ENCODE measurements at places on chromosomes 12 and 14.

DNA sequence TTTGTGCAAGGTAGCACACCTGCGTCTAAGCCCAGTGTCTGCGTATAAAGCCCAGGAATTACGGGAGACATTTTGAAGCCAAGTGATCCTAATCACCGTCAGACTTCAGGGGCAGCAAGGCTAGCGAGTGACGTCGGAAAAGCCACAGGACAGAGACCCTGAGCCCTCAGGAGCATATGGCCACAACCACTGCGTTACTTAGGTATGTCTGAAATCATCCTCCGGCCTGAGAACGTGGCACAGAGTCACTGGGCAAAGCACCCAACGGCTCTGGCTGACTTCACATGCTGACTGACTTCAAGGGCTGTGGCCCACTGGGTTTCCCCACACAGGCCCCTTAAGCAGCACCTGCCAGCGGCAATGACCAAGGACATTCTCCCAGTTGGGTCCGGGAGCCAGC lies 71.5 kb downstream of the RIMBP2 start:
- ATAC-seq: no peak

- ATAC-seq: peak; percentile 95
These were observed 32.8 kb downstream of the ARID4A start for GRCh38 chr14:58331111-58331510.

- no peak for ATAC-seq
These were observed 410.6 kb downstream of the DAD1 start for GRCh38 chr14:22178333-22178839.

- ATAC-seq: no peak
These were observed 9.2 kb upstream of the LYZ start for GRCh38 chr12:69338936-69339335.
